Mesothelial cell of epicardium (in vitro differentiated cells): ENCODE measurements at places on chromosomes 12 and 14. TPM values are rescaled to one million over a fixed set of nuclear protein-coding genes. Genes with fewer than 3 reads are reported as not detected.

Gene MGAT2
- total RNA-seq = 18.7 to 20.3 TPM (median 19.2 TPM) in 3 replicates

Gene CABP1
- 0.43 to 1.1 TPM (median 0.55 TPM) in 3 replicates for total RNA-seq

Gene ETFBKMT
- 1.6 to 2.6 TPM (median 1.8 TPM) in 3 replicates for total RNA-seq

Gene RD3L
- total RNA-seq = not detected in 3 replicates

Gene PTGDR
- total RNA-seq = 0.07 TPM in 1 of 3 replicates, not detected in the others

Gene SCN8A
- total RNA-seq = 2.7 to 3.2 TPM (median 2.7 TPM) in 3 replicates

Gene ULK1
- 88.8 to 104 TPM (median 93.0 TPM) in 3 replicates for total RNA-seq

Gene APEX1
- 283 to 304 TPM (median 299 TPM) in 3 replicates for total RNA-seq

Gene MRPS35
- 31.8 to 34.7 TPM (median 34.0 TPM) in 3 replicates for total RNA-seq

Gene GPD1
- total RNA-seq = 0.72 to 1.2 TPM (median 1.1 TPM) in 3 replicates

Gene PLEKHD1
- total RNA-seq = 0.20 to 0.24 TPM (median 0.20 TPM) in 3 replicates

Gene TNFAIP2
- total RNA-seq = 101 to 119 TPM (median 108 TPM) in 3 replicates

Gene SLC48A1
- total RNA-seq = 25.3 to 27.7 TPM (median 27.0 TPM) in 3 replicates

Gene DDX54
- total RNA-seq = 66.7 to 74.5 TPM (median 69.0 TPM) in 3 replicates

Gene INHBC
- 0.24 to 0.32 TPM (median 0.31 TPM) in 3 replicates for total RNA-seq

Gene REP15
- 2.2 to 2.4 TPM (median 2.3 TPM) in 3 replicates for total RNA-seq

Gene KCTD10
- 54.0 to 56.2 TPM (median 54.8 TPM) in 3 replicates for total RNA-seq

Gene TRIM9
- 8.4 to 11.3 TPM (median 8.9 TPM) in 3 replicates for total RNA-seq

Gene OR4N2
- not detected in 3 replicates for total RNA-seq

Gene GPR65
- not detected in 3 replicates for total RNA-seq

Gene PIANP
- total RNA-seq = 3.7 to 6.0 TPM (median 3.9 TPM) in 3 replicates

Gene CLEC9A
- not detected in 3 replicates for total RNA-seq

Gene CMA1
- total RNA-seq = not detected in 3 replicates

Gene KRT78
- not detected in 3 replicates for total RNA-seq

Gene ENDOU
- 0.11 to 0.51 TPM (median 0.29 TPM) in 3 replicates for total RNA-seq

Gene ATP2B1
- total RNA-seq = 124 to 140 TPM (median 131 TPM) in 3 replicates

Gene CYP46A1
- total RNA-seq = 1.9 to 2.4 TPM (median 2.3 TPM) in 3 replicates

Gene LRRC10
- not detected in 3 replicates for total RNA-seq

Gene ADAM20
- total RNA-seq = 1.1 to 1.4 TPM (median 1.1 TPM) in 3 replicates

Gene RPS26
- total RNA-seq = 20.6 to 25.7 TPM (median 25.2 TPM) in 3 replicates

Gene PZP
- not detected in 3 replicates for total RNA-seq

Gene AKAP5
- total RNA-seq = 2.0 to 2.1 TPM (median 2.1 TPM) in 3 replicates

Gene CPNE6
- not detected in 3 replicates for total RNA-seq

Gene FAM177A1
- 48.5 to 53.0 TPM (median 49.3 TPM) in 3 replicates for total RNA-seq

Gene TCL1A
- not detected in 3 replicates for total RNA-seq

Gene SLC25A47
- 0.14 TPM in 1 of 3 replicates, not detected in the others for total RNA-seq

Gene ASPG
- total RNA-seq = 3.3 to 4.0 TPM (median 3.6 TPM) in 3 replicates

Gene C3AR1
- total RNA-seq = not detected in 3 replicates

Gene SSPN
- total RNA-seq = 19.4 to 26.8 TPM (median 23.1 TPM) in 3 replicates

Gene MGP
- 202 to 221 TPM (median 202 TPM) in 3 replicates for total RNA-seq

Gene VAMP1
- 5.2 to 6.9 TPM (median 6.4 TPM) in 3 replicates for total RNA-seq

Gene IL22
- total RNA-seq = not detected in 3 replicates

Gene TMEM253
- 1.3 to 1.9 TPM (median 1.6 TPM) in 3 replicates for total RNA-seq

Gene KRT85
- total RNA-seq = not detected in 3 replicates
